ENCODE measurements at places on chromosomes 1 and 21.

DNA sequence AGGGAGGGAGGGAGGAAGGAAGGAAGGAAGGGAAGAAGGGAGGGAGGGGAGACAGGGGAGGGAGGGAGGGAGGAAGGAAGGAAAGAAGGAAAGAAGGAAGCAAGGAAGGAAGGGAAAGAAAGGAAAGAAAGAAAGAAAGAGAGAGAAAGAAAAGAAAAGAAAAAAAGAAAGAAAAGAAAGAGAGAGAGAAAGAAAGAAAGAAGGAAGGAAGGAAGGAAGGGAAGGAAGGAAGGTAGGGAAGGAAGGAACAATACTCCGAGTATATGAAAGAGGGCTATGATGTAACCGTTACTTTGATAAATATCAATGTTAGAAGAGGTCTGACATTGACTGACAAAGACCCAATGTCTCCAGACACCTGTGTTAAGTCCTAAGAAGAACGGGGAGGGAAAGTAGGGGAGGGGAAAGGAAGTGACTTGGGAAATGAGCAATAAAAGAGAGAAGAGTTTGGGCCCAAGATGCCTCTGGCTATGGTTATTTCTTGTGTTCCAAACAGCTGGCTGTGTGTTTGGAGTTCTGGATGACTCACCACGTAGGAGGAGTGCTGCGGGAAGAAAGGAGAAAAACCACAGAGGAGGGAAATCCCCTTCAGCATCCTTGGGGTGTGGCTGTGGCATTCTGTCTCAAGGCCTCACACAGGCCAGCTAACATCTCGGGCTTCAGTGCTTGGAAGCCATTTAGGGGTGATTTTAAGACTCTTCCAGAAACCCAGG lies 37.0 kb upstream of the RXRG start:
- no peak for DNase-seq

- no peak for DNase-seq
Measured at GRCh38 chr1:195306281-195306680, 1302.0 kb downstream of the KCNT2 start.

DNA sequence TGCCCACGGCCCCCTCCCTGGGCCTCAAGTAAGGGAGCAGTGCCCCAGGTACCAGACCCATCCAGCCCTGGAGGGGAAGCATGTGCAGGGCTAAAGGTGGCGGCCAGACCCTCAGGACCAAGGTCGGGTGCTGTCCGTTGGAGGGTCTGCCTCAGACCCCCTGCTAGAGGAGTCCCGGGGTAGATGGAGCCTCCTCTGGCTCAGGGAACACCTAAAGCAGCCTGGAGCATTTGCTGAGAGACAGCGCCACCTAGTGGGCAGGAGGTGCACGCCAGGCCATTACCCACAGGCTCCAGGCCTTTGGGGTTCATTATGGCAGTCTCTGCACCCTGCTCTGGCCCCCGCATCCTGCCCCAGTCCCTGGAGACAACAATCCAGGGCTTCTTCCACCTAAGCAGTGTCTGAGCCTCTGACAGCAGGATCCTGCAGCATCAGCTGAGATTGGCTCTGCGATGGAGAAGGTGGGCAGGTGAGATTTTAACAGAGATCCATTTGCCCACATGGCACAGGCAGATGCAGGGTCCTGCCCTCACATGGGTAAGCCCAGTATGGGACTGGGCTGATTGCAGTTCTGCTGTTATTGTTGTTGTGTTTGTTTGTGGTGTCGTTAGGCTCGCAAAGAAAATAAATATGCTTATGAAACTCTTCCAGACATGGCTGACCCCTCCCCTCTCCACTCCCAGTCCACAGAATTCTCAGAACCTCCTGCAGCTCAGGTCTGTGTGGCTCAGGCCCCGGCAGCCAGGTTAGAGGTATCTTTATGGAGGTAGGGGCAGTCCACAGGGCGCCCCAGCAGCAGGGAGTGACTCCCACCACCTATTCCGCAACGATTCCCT lies 42.4 kb downstream of the CTNNBIP1 start:
- peak; percentile 87 for DNase-seq

- no peak for DNase-seq
Measured at GRCh38 chr1:157577420-157577819, 20.5 kb downstream of the FCRL4 start.

GRCh38 chr1:43878854-43879253 lies 54.7 kb upstream of the ARTN start:
- no peak for DNase-seq

GRCh38 chr1:180571060-180571831 lies 12.5 kb downstream of the OVAAL start:
- no peak for DNase-seq

GRCh38 chr1:230176871-230177411 lies 109.9 kb downstream of the GALNT2 start:
- DNase-seq = no peak

GRCh38 chr1:109790735-109791494 lies 27.2 kb upstream of the EPS8L3 start:
- DNase-seq = peak; percentile 81

All from CD4-positive, alpha-beta T cell treated with Interleukin-12 subunit alpha and Interleukin-12 subunit beta, for 1 hour (primary cell).